Fibroblast of lung (primary cell): ENCODE measurements at places on chromosomes 6 and 20.

GRCh38 chr20:18739751-18740166 is 73.8 kb upstream of the SCP2D1 start:
- DNase-seq: peak; percentile 96

DNA sequence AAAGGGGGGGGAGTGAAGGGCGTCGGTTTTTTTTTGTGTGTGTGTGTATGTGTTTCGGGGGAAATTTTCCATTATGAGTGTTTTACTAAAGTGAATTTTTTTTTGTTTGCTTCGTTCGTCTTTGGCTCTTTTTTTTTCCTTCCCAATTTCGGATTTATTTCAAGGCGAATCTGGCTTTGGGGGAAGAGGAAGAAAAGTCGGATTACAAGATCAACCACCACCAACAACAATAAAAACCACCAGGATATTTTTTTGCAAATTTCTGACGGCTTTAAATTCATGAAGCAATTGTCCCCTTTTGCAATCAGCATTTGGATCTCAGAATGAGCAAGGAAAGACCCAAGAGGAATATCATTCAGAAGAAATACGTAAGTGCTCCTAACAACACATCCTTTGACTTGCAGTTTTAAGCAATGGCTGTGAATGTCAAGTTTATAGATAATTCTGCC is 372 bp downstream of the JARID2 start:
- no peak for DNase-seq

GRCh38 chr6:26284537-26285142 is 80.4 kb upstream of the BTN3A2 start:
- DNase-seq: peak; percentile 76

DNA sequence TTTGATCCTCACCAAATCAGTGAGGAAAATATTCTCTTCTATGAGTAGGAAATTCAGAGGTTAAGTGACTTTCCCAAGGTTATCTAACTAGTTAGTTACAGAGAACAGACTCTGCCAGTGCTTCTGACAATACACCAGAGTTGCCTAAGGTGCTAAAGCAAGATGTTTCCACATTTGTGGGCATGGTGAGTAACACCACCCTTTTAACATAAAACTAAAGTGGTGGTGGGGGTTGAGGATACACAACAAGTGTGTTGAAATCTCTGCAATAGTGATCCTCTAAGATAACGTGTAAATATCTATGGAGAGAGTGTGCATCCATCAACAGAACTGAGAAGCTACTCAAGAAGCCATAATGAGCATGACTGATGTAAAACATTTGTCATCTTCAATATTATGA is 11.7 kb downstream of the VNN2 start:
- DNase-seq: no peak

DNA sequence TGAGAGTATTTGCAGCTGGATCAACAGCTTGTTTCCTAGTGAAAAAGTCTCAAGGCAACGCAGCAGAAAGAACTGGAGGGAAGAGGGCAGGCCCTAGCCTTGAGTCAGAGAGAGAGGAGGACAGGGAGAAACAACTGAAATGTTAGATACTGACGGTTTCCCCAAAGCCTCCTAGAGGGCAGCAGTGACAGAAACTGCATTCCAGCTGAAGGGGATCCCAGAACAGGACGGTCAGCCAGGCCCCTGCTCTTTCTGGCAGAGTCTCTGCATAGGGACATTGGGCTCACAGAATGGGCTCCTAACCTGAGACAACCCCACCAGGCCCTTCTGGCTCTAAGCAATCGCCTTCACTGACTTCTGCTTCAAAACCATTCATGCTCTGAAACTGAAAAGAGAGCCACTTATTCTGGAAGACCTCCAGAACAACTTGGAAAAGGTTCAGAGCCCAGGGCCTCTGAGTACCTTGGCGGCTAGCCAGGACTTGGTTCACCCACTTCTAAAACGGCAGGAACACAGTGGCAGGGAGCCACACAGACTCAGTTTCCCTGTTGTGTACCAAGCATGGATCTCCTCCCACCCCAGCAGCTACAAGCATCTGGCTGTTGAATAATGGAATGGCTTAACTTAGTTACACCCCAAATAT is 72.9 kb downstream of the PSMB1 start:
- DNase-seq: no peak

GRCh38 chr20:15571056-15571455 is 1002.2 kb downstream of the KIF16B start:
- DNase-seq: no peak

GRCh38 chr20:25081065-25081729 is 744 bp downstream of the VSX1 start:
- DNase-seq: no peak

- no peak for DNase-seq
Observed at GRCh38 chr6:43488667-43489276, 11.4 kb downstream of the TJAP1 start.

DNA sequence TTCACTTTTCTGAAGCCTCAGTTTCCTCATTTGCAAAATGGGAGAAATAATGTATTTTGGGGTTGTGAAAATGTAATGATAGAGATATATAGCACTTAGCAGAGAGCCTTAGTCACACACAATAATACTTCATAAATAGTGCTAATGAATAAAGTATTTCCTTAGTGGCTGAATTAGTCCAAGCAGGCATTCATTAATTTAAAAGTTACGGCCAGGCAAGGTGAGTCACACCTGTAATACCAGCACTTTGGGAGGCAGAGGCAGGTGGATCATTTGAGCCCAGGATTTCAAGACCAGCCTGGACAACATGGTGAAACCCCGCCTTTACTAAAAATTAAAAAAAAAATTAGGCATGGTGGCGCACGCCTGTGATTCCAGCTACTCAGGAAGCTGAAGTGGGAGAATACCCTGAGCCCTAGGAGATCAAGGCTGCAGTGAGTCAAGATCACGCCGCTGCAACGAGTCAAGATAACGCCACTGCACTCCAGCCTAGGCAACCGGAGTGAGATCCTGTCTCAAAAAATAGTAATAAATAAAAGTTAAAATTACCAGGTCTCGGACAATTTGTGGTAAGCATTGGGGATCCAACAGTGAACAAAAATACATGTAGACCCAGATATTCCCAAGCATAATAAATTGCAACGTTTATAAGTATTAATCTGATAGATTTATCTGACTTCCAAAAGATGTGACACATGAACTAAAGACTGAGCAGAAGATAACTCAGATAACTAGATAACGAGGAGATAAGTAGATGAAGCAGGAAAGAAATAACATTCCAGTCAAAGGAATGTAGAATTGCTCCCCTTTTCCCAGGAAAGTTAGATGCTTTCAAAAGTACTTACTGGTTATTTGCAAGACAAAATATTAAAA is 2.1 kb upstream of the IBTK start:
- DNase-seq: no peak

DNA sequence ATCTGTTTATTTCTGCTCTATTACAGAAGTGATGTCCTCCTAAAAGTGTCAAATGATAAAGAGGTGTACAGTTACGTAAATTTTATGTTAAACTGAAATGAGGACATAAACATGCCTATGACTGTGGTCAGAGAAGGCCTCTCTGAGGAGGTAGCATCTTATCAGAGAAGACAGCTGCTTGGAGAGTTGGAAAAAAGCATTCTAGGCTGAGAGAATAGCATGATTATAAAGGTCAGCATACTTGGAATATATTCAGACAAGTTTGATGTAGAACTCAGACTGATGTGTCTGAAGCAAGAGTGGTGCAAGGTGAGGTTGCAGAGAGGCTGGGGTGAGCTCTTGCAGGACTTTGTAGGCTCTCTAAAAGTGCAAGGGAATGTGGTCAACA is 3.1 kb upstream of the PCNA start:
- peak; percentile 21 for DNase-seq

GRCh38 chr20:57540890-57541580 is 16.1 kb upstream of the CTCFL start:
- no peak for DNase-seq

- DNase-seq: no peak
Observed at GRCh38 chr6:169164451-169164850, 89.2 kb downstream of the THBS2 start.

GRCh38 chr6:14354919-14355572 is 237.5 kb downstream of the CD83 start:
- peak; percentile 87 for DNase-seq

- no peak for DNase-seq
Observed at GRCh38 chr20:34717230-34718095, 13.3 kb downstream of the TP53INP2 start.

GRCh38 chr20:51017251-51017650 is 5.7 kb downstream of the KCNG1 start:
- DNase-seq: no peak

- DNase-seq: no peak
Observed at GRCh38 chr6:166726201-166726600, 99.2 kb upstream of the RPS6KA2 start.

- no peak for DNase-seq
Observed at GRCh38 chr6:155100591-155100990, 105.5 kb downstream of the TIAM2 start.

GRCh38 chr20:48075591-48076174 is 290.4 kb upstream of the SULF2 start:
- no peak for DNase-seq

DNA sequence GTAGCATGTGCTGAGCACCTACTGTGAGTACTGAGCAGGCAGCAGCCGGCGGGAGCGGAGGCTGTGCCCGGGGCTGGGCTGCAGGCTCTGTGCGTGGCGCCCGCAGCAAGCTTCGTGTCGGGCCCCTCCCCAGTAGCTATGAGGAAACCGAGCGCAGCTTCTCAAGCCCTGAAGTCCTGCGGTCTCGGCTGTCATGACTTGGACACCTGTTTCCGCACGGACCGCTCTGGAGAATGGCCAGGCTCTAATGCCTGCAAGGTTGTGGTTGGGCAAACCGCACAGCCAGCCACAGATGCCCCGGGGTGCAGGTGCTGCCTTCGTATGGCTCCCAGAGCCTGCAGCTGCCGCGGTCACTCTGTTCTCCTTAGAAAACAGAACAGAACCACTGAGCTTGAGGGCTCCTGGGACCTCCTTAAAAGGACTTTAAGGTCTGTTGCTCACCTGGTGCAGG is 33.7 kb downstream of the PYGB start:
- no peak for DNase-seq

GRCh38 chr6:30167101-30167500 is 3.8 kb downstream of the TRIM15 start:
- DNase-seq: no peak

DNA sequence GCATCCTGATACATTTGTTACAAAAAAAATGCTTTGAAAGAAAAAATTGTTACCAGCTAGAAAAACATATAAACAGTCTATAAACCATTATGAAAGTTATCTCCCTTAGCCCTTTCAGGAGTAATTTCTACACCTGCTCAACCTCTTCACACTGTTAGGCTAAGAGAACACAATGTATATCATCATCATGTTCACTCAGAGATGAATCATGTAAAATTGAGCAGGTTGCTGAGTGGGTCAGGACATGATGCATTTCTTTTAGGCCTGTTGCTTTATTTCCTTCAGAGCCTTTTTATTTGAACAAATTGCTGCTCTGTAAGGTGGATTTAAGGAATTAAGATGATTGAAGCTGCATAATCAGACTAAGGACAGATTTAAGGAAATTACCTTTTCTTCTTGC is 531.3 kb upstream of the MAN1A1 start:
- no peak for DNase-seq

DNA sequence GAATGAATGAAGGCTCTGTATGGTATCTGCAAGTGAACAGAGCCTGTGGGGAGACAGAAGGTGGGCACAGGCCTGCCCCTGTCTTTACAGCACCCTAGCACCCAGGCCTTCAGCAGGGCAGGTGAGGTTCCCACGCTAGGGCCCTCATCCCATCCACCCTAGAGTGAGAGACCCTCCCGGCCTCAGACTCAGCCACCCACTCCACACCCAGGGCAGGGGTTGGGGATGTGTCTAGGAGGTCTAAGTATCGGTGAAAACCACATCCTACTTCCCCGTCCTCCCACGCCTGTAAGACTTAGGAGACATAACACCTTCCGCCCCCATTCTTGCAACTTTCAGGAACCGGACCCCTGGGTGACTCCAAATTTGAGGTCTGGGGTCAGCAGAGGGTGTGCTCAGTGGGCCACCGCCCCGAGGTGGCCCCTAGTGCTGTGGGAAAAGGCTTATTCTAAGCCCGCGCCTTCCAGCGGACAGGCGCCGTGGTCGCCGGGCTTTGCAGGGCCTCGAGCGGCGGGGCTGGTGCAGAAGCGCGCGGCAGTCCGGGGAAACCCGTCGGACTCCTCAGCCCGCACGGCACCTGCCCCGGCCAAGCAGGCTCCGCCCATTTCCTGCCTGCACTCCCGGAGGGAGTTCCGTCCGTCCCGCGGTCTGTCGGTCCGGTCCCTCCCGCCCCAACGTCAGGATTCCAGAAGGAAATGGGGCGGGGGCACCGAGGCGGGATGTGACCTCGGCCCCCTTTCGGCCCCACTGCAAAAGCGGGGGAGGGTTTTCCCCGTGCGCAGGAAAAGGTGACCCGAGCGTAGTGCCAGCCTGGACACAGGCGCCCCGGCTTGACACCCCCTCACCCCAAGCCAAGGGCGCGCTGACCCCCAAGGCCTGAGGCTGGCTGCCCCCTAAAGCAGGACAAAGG is 868 bp downstream of the SAMD10 start:
- DNase-seq: peak; percentile 45

DNA sequence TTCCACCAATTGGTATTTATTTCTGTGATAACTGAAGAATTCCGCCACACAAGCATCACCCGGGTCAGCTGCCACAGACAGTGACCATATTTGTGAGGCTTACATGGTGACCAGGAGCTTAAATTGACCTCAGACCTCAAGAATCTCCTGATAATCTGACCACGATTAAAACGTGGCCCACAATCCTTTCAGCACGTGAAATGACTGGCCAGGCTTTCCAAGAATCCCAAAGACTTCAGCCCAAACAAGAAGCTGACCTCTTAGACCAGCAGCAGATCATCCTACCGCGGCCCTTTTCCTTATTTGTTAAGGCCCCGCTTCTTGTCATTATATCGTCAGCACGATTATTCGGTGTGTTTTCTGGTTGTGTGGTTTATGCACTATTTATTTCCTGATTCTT is 45.6 kb upstream of the CD93 start:
- DNase-seq: peak; percentile 56

GRCh38 chr6:99309557-99309956 is 39.9 kb downstream of the FAXC start:
- DNase-seq: no peak

GRCh38 chr6:170137176-170137891 is 153.5 kb downstream of the DLL1 start:
- peak; percentile 7 for DNase-seq

- DNase-seq: peak; percentile 19
Observed at GRCh38 chr6:122400121-122400450, 634 bp downstream of the HSF2 start.

- DNase-seq: peak; percentile 85
Observed at GRCh38 chr6:154403788-154404187, 47.2 kb upstream of the IPCEF1 start.

- DNase-seq: no peak
Observed at GRCh38 chr6:66190858-66191257, 483.8 kb upstream of the EYS start.

DNA sequence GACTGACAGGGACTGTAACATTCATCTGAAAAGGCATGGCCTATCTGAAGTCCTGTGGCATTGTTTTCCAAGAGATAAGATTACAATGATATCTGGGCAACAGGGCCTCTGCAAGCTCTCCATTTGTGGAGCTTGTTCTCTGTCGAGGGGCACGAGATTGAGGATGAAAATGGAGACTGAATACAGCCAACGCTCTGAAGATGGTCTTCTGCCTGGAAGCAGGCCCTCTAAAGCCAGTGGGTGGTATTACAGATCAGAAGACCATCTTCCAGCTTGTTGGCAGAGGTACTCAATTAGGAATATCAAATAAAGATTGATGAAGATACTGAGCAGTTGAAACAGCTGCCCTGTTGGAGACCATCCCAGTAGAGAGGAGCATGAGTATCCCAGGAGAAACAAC is 288.2 kb downstream of the CENPW start:
- DNase-seq: no peak
